ENCODE measurements at places on chromosomes 12 and 14.

DNA sequence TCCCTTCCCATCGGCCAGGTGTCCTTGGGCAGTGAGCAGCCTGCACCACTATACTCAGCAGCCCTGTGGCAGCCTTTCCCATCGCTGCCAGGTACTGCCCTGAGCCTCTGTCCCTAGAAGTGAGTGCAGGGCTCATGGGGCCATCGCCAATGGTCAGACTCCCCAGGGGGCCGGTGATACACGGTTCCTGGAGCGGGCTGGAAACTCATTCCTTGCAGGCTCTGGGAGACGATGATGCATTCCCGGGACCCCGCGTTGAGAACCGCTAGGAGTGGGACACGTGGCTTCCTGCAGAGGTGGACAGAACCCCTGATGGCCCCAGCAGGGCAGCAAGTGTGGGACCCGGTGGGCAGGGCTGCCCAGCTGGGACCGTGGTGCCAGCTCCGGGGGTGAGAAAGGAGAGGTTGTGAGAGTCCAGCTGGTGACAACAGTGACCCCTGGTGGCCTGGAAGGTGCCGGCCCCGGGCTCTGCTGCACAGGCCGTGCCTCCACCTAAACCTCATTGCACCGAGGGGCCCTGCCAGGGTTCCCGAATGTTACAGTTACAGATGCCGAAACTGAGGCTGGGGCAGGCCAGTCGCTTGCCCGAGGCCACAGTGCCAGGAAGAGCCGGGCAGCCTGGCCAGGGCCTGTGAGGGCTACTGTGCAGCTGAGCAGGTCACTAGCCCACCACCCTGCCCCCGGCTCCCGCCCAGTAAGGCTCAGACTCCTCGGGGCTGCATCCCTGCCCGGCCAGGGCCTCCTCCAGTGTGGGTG is 33.8 kb downstream of the FBRSL1 start:
- DNase-seq, result peak; percentile 66

DNA sequence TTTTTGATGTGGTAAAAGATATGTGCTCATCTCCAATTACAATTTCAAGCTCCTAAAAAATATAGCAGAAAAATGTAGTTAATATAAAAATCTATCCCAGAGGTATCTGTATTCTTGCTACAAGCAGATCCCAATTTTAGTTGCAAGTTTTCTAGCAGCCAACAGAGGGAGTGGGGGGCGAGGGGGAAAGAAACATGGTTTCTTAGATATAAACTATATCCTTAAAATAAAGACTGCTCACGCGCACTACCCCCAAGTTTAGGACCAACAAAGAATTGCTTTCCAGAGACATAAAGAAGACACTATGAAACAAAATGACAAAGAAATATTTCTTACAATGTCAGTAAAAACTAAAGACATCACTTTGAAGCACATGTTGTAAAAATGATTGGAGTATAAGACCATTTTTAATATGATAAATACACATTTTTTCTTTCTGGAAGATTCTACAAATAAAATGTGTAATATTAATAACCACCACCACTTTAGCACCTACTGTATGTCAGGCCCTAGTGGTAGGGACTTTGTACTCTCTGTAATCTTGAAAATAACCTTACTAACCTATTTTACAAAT is 5.4 kb downstream of the MAGOHB start:
- peak; percentile 25 for DNase-seq

DNA sequence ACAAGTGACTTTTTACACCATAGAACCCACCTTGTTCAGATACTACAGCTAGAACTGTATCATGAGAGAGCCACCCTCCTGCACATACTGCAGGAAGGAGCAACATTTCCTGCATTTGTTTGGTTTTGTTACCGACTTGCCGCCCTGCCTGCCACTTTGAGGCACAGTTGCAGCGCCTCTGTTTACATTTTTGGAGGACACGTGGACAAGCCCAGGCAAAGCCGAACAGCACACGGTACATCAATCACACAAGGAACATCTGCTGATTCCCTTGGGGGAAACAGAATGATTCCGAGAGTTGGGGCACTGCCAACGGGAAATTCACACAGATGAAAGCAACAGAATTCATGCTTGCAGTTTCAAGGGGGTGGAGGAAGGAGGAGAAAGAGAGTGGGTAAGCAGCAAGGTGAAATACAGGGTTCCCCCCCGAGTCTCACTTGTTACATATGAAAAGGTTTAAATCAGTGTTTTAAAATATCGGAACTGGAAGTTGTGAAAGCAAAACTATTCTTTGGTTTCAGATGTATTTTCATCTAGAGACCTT is 110.7 kb downstream of the BTG1 start:
- peak; percentile 40 for DNase-seq

DNA sequence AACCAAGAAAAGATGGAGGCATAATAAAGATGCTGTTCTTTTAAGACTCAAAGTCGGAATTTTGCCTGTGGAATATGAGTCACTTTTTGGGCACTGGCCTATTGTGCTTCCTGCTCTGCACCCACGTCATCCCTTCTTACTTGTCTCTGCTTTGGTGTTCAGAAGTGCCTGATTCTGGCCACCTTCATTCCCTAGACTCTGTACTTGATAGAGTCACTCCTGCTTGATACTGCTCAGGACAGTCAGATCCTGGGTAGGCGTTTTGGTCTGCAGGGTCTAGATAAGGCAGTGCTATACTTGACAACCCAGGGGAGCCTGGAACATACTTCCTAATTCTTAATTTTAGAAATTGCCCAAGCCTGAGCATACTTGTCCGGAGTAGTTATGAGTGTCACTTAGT is 1.9 kb downstream of the LRRK2 start:
- peak; percentile 57 for DNase-seq

- no peak for DNase-seq
Measured at GRCh38 chr12:67877727-67878126, 111.5 kb upstream of the IFNG-AS1 start.

- DNase-seq, result peak; percentile 67
Measured at GRCh38 chr12:99810718-99811593, 163.4 kb downstream of the GARIN6 start.

DNA sequence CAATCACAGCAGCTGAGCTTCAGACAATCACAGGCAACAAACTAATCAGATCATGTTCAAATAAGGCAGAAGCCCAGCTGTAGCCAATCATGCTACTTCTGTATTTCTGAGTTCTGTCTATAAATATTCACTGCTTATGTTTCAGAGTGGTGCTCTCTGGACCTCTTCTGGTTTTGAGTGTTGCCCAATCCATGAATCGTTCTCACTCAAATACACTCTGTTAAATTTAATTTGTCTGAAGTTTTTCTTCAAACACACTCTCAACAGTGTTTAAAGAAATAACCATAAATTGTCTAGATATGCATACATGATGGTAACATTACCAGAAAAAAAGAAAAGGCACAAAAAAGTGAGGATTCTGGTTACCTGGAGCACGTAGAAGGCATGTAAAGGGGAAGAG is 77.9 kb upstream of the BBS10 start:
- DNase-seq, result no peak

- no peak for DNase-seq
Measured at GRCh38 chr12:49868952-49869815, 26.3 kb upstream of the BCDIN3D start.

- DNase-seq, result peak; percentile 67
Measured at GRCh38 chr12:47717443-47718193, 7.7 kb downstream of the ENDOU start.

DNA sequence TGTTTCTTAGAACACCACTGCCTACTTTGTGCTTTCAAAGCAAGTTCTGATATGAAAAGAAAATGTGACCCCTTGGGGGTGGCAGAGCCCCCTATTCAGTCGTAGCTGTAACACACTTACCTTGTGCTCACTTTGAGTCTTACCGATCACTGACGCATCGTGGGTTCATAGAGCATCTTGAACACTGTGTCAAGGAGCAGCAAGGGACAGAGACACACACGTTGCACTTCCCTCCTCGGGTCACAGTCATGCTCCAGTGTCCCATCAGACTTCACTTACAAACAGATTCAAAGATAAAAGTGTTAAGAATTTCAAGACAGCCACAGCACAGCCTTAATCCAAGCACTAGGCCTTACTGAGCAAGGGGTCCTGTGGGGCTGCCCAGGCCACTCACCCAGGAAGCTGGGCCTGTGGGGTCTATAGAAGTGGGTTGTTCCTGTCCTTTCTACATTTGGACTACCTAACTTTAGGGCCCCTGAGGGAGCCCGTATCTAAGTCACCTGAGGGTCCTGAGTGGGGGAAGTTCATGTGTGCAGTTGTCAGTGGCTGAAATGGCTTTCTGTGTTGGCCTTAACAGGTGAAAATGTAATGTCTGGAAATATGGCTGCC is 75.4 kb upstream of the BDKRB2 start:
- DNase-seq, result no peak

- DNase-seq, result no peak
Measured at GRCh38 chr12:109592905-109593272, 19.3 kb downstream of the MVK start.

- no peak for DNase-seq
Measured at GRCh38 chr14:84390010-84390409, 1139.9 kb upstream of the FLRT2 start.

DNA sequence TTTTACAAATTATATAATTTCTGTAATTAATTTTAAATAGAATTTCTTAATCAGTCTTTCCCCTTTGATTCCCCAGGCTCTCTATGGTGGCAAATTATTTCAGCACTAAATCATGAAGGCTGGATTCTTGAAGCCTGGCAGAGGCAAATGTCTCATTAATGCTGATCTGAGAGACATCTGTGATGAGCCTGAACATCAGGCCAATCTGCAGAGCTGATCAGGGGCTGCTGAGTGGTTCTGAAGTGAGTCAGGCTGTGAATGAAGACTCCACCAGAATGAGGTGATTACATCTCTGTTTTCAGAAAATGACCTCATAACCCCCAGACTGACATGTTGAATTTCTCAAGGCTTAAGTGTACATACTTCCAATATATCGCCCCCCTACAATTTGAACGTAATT is 124.2 kb upstream of the MIS18BP1 start:
- DNase-seq, result no peak
